IPS DF 6.9 (cell line): ENCODE measurements at places on chromosomes 13 and 19.

DNA sequence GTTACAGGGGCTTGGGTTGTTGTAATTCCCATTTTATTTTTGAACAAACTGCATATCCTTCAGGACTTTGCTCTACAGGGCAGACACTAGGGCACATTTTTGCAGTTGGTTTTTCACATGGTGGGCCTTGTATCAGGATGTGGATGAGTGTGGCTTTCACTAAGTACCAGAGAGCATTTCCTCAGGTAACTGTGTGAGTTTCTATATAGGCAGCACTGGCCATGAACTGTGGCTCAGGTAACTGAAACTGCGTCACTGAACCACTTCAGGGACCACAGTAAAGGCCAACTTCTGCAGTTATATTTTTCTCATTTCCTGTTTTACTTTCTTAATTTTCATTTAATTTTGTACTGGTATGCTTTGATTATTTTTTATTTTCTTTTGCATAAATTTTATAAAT lies 166.5 kb downstream of the ZNF486 start:
- no peak for DNase-seq

- DNase-seq, result no peak
These were observed 94.3 kb downstream of the GPC6 start for GRCh38 chr13:93320942-93321341.

DNA sequence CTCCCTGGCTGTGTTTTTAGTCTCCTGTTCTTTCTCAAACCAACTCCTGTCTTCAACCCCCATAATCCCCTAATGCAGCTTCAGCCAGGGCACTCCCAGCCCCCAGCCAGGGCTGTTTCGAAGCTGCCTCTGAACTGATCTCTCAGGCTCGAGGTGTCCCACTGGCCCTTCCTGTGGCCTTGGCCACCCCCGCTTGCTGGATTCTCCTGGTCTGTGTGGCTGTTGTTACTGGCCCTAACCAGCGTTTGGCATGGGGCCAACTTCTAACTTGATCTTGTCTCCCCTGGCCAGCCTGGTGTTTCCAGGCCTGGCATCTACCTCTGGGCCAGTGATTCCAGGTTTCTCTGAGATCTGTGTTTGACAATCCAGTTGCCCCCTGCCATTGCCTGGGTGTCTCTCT lies 11.0 kb downstream of the XAB2 start:
- no peak for DNase-seq

DNA sequence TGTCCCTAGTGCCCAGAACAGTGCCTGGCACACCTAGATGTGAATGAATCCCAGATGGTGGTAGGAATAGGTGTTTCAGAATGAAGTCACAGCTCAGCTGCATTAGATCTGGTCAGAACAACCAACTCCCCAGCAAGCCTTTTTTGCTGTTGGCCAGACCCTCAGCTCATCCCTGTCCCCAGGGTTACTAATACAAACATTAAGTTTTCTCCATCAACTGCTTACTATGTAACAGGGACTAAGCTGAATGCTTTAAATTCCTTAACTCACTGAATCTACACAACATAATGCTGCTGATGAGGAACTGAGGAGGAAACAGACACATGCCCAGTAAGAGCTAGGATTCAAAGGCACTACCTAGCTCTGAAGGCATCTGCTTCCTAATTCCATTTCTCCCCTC lies 18.8 kb downstream of the SMG9 start:
- DNase-seq, result no peak

- DNase-seq, result no peak
These were observed 1248.8 kb downstream of the UQCRFS1 start for GRCh38 chr19:27964185-27964584.

DNA sequence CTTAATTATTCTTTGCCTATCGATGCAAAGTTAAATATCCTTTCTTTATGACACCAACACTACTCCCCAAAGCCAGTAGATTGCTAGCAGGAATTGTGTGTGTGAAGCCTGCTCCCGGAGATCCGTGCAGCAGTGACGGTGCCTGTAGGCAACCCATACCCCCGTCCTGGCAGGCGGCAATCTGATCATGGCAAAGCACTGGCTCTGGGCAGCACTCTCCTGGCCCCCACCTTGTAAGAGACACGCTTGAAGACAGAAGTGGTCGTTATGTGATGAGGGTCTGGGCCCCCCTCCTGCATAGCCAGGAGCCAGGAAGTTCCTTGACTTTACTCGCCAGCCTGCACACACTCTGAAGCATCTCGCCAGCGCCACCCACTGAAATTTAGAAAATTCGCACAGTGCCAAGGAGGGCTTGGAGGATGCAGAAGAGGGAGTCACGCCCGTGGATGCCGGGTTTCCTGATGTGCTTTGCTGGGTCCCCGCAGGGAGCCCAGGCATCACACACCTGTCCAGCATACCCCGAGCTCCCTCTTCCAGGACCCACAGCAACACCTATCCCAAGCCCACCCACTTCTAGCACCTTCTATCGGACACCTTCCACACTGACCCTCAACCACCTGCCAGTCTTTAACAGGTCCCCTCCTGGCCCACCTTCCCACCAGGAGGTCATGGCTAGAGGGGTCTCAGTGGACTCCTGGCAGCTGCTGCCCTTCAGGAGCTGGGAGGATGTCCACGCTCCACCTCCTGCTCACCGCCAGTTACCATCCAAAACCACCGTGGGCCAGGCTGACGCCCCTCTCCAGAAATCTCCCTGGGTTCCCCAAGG lies 54.5 kb downstream of the CEBPG start:
- DNase-seq, result no peak

- DNase-seq, result no peak
These were observed 47.6 kb downstream of the FOXO1 start for GRCh38 chr13:40618581-40619478.
